ENCODE measurements at places on chromosomes 2 and 18. TPM values are rescaled to one million over a fixed set of nuclear protein-coding genes. Genes with fewer than 3 reads are reported as not detected.

The AQP12B gene
- total RNA-seq: not detected

The BOLL gene
- not detected for total RNA-seq

The MAL gene
- not detected for total RNA-seq

The OR6B2 gene
- total RNA-seq: not detected

The FOXD4L1 gene
- total RNA-seq: 0.49 TPM

The RAB27B gene
- total RNA-seq: 1.3 TPM

The LYPD1 gene
- total RNA-seq: 6.7 TPM

The ASXL3 gene
- 36.7 TPM for total RNA-seq

The CABYR gene
- 13.7 TPM for total RNA-seq

The HEATR5B gene
- total RNA-seq: 22.7 TPM

The KHK gene
- total RNA-seq: 3.3 TPM

DNA sequence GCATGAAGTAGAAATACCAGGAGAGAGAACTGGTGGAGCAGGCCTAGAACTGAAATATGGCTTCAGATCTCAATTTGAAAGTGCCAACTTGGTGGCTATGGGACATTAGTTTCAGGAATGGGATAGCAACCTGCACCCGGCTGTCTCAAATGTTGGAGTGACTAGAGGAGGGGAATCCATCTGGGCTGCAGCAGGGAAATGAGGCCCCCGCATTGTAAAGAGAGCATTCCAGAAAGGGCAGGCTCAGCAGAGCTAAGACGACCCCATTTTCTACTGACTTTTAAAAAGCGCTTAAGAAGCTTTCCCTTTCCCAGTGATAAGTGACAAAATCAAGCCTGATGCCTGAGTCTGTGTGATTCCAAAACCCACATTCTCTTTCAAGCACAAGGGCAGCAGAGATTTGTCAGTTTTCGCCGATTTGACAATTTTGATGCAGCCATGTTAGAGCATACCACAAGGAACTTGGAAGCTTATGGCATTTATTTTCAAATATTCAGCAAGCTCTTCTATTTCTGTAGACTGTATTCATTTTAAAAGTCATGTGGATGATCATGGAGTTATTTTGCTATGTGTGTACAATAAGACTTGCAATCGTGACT is 119.8 kb upstream of the ARHGAP28 start:
- DNase-seq: no peak
- H3K4me3 ChIP-seq: no peak overlapping the region
- H3K4me1 ChIP-seq: peaks cover 43% of the 10 kb centered on the region
- peaks cover 4% of the 10 kb centered on the region for H3K36me3 ChIP-seq
- H3K27ac ChIP-seq: peak overlapping the region; percentile 57

DNA sequence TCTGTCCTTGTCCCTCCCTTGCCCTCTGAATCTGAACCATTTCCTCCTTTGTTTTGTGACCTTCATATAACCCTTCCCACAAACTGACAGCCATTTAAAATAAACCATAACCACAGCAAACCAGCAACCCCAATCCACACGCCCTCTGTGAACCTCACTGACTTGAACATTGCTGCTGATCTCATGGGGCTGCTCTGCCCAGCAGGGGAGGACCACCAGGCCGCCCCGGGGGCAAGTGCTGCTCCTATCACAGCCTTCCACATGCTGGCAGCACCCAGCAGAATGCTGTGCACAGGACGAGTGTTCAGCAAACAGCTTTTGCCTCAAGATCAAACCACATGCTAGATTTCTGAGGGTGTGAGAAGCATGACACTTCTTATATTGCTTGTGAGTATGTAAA is 73.9 kb upstream of the UXS1 start:
- no peak overlapping the region for H3K4me3 ChIP-seq
- H3K27ac ChIP-seq: peak overlapping the region; percentile 26
- DNase-seq: no peak
- H3K36me3 ChIP-seq: no peaks in the 10 kb centered on the region
- H3K27me3 ChIP-seq: no peaks in the 10 kb centered on the region

DNA sequence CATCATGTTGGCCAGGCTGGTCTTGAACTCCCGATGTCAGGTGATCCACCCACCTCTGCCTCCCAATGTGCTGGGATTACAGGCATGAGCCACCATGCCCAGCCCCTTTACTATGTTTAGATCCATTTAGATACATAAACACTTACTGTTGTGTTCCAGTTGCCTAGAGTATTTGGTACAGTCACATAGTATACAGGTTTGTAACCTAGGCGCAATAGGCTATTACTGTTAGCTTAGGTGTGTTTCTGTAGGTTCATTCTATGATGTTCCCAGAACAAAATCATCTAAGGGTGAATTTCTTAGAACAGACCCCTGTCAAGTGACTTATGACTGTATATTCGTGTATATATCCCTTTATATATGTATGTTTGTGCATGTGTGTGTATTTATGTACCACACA is 61.8 kb downstream of the MYCN start:
- H3K27me3 ChIP-seq: peaks cover 3% of the 10 kb centered on the region
- no peaks in the 10 kb centered on the region for H3K36me3 ChIP-seq
- H3K4me1 ChIP-seq: no peaks in the 10 kb centered on the region

DNA sequence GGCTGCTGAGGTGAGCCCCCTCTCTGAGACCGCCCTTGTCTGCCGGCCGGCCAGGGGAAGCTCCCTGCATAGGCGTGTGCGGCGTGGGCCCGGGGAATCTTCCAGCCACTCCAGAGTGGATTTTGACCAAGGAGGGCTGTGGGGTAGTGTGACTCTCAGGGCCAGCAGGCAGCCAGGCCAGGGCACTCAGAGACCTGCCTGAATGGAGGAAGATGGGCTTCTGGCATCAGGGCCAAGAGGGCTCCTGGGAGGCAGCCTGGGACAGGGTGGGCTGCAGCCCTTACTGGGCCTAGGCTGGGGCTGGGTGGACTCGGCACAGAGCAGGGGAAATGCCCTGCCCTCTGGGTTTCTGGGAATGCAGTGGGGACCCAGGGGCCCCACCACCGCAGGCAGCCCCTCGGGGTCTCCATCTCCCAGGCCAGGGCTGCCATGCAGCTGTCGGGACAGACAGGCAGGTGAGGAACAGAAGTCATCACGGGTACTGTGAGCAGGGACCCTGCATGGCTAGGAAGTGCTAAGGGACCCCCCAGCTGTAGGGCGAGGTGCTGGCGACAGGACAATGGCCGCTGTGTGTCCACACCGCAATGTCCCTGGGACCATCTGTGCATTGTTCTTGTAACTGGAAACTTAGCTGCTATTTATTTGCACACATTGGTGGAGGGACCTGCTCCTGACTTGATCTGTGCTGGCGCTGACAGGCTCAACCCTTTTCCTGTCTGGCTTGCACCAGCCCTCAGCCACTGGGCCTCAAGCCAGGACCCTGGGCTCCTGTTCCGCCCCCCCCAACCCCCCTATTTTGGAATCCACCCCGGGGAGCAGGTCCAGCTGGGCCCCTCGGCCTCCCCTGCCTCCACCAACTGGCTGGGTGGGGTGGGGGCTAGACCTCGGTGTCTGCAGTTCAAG is 4.1 kb downstream of the PDCD1 start:
- H3K4me3 ChIP-seq: no peak overlapping the region
- peak; percentile 18 for DNase-seq
- H3K27ac ChIP-seq: no peak overlapping the region

- peak overlapping the region; percentile 45 for H3K27ac ChIP-seq
- no peak overlapping the region for H3K4me3 ChIP-seq
- DNase-seq: no peak
- no peaks in the 10 kb centered on the region for H3K27me3 ChIP-seq
Observed at GRCh38 chr2:55156326-55156725, 75.8 kb downstream of the CLHC1 start.

GRCh38 chr2:26556309-26557243 is 78.7 kb upstream of the OTOF start:
- H3K4me3 ChIP-seq: no peak overlapping the region
- H3K36me3 ChIP-seq: no peaks in the 10 kb centered on the region
- no peak for DNase-seq
- no peak overlapping the region for H3K27ac ChIP-seq
- peaks cover 44% of the 10 kb centered on the region for H3K27me3 ChIP-seq

DNA sequence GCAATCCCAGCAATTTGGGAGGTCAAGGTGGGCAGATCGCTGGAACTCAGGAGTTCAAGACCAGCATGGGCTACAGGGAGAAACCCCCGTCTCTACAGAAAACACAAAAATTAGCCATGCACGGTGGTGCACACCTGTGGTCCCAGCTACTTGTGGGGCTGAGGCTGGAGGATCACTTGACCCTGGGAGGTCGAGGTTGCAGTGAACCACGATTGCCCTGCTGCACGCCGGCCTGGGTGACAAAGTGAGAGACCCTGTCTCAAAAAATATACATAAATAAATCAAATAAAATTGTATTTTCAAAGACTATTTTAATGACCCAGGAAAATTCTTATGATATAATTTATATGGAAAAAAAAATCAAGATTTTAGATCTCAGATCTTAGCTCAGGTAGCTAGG is 191.5 kb downstream of the ZFP36L2 start:
- no peaks in the 10 kb centered on the region for H3K27me3 ChIP-seq
- no peak overlapping the region for H3K27ac ChIP-seq

DNA sequence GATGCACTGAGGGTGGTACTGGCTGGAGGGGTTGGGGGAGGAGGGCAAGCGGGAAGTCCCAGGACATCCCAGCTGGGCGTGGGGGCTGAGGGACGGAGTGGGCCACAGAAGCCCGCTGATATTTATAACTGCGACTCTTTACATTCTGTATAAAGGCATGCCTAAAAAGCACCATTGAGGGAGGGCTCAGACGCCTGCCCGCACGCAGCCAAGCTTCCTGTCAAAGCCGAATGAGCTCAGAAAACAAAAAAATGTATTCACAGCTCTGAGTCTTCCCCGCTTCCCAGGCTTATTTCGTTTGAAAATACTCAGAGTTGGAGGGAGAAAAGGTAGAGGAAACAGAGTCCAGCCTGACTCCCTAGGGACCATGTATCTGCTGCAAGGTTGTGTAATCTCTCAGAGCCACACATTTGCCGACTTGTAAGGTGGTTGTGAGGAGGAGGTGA is 170.1 kb upstream of the HAAO start:
- no peak overlapping the region for H3K4me3 ChIP-seq
- no peaks in the 10 kb centered on the region for H3K36me3 ChIP-seq
- H3K27ac ChIP-seq: peak overlapping the region; percentile 39
- peaks cover 30% of the 10 kb centered on the region for H3K4me1 ChIP-seq
- H3K27me3 ChIP-seq: no peaks in the 10 kb centered on the region

DNA sequence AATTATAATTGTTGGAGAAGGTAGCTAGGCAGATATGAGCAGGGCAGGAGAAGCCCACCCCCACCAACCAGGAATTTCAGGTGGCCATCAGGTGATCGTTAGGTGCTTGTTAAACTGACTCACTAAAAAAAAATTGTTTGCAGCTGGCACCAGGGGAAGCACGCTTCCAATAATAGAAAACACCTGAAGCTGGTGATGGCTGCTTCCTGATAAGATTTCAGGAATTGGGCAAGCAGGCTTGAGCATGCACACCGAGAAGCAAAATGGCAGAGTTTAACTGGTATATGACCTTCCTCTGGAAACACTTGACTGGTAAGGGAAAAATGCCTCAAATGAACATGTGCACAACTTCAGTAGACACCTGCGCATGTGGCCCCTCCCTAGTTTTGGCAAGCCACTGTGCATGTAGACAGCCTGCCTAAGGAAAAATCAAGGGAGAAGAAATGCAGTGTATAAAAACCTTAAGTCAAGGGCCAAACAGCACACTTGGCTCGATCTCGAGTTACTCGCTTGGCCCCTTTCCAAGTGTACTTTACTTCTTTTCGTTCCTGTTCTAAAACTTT is 292.8 kb downstream of the CCDC85A start:
- peaks cover 4% of the 10 kb centered on the region for H3K4me1 ChIP-seq
- H3K27me3 ChIP-seq: peaks cover 22% of the 10 kb centered on the region
- H3K36me3 ChIP-seq: no peaks in the 10 kb centered on the region
- DNase-seq: no peak
- H3K4me3 ChIP-seq: no peak overlapping the region
- no peak overlapping the region for H3K27ac ChIP-seq

GRCh38 chr18:57585855-57586250 is 649 bp downstream of the FECH start:
- peaks cover 9% of the 10 kb centered on the region for H3K36me3 ChIP-seq
- no peak for DNase-seq
- no peaks in the 10 kb centered on the region for H3K27me3 ChIP-seq
- H3K4me1 ChIP-seq: peaks cover 21% of the 10 kb centered on the region

GRCh38 chr2:182069908-182070307 is 84.3 kb downstream of the PPP1R1C start:
- no peak for DNase-seq
- no peak overlapping the region for H3K27ac ChIP-seq
- H3K4me1 ChIP-seq: peaks cover 46% of the 10 kb centered on the region
- no peak overlapping the region for H3K4me3 ChIP-seq

- peaks cover 19% of the 10 kb centered on the region for H3K4me1 ChIP-seq
- no peak for DNase-seq
- H3K36me3 ChIP-seq: peaks cover 17% of the 10 kb centered on the region
- H3K27me3 ChIP-seq: no peaks in the 10 kb centered on the region
- peak overlapping the region; percentile 21 for H3K27ac ChIP-seq
Observed at GRCh38 chr2:119683074-119683712, 4.2 kb downstream of the TMEM177 start.

DNA sequence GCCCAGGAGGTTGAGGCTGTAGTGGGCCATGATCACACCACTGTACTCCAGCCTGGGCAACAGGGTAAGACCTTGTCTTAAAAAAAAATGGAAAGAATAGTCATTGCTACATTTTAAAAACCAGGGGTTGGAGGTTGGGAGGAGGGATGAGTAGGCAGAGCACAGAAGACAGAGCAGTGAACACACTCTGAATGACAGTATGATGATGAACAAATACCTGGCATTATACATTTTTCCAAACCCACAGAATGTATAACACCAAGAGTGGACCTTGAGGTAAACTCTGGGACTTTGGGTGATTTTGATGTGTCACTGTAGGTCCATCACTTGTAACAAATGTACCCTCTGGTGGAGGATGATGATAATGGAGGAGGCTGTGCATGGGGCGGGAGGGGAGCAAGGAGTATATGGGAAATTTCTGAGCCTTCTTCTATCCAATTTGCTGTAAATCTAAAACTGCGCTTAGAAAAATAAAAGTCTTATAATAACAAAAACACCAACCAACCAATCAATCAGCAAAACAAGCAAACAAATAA is 111.4 kb upstream of the PGAP1 start:
- H3K27ac ChIP-seq: no peak overlapping the region
- no peaks in the 10 kb centered on the region for H3K4me1 ChIP-seq
- no peaks in the 10 kb centered on the region for H3K27me3 ChIP-seq
- no peak overlapping the region for H3K4me3 ChIP-seq
- H3K36me3 ChIP-seq: no peaks in the 10 kb centered on the region
- DNase-seq: no peak

GRCh38 chr2:106892048-106892447 is 6.1 kb upstream of the ST6GAL2 start:
- DNase-seq: no peak
- H3K27me3 ChIP-seq: peaks cover 60% of the 10 kb centered on the region
- peaks cover 4% of the 10 kb centered on the region for H3K4me1 ChIP-seq
- H3K27ac ChIP-seq: no peak overlapping the region
- no peaks in the 10 kb centered on the region for H3K36me3 ChIP-seq
- no peak overlapping the region for H3K4me3 ChIP-seq

- peaks cover 2% of the 10 kb centered on the region for H3K4me1 ChIP-seq
- H3K4me3 ChIP-seq: no peak overlapping the region
- no peak for DNase-seq
- no peak overlapping the region for H3K27ac ChIP-seq
- H3K36me3 ChIP-seq: no peaks in the 10 kb centered on the region
Observed at GRCh38 chr18:59029663-59030429, 109.8 kb upstream of the SEC11C start.

GRCh38 chr2:18047213-18047611 is 168.7 kb downstream of the KCNS3 start:
- no peak overlapping the region for H3K4me3 ChIP-seq
- no peak for DNase-seq
- no peak overlapping the region for H3K27ac ChIP-seq
- H3K27me3 ChIP-seq: peaks cover 5% of the 10 kb centered on the region

- peak overlapping the region; percentile 94 for H3K27ac ChIP-seq
- no peak overlapping the region for H3K4me3 ChIP-seq
- no peaks in the 10 kb centered on the region for H3K27me3 ChIP-seq
- H3K4me1 ChIP-seq: peaks cover 56% of the 10 kb centered on the region
- peaks cover 14% of the 10 kb centered on the region for H3K36me3 ChIP-seq
Observed at GRCh38 chr2:159109517-159109916, 141.1 kb downstream of the TANC1 start.

Data from mesothelial cell of epicardium (in vitro differentiated cells).